ENCODE measurements at places on chromosomes 16 and 17.

- DNase-seq: no peak
Measured at GRCh38 chr16:28884045-28884444, 5.8 kb downstream of the ATP2A1 start.

DNA sequence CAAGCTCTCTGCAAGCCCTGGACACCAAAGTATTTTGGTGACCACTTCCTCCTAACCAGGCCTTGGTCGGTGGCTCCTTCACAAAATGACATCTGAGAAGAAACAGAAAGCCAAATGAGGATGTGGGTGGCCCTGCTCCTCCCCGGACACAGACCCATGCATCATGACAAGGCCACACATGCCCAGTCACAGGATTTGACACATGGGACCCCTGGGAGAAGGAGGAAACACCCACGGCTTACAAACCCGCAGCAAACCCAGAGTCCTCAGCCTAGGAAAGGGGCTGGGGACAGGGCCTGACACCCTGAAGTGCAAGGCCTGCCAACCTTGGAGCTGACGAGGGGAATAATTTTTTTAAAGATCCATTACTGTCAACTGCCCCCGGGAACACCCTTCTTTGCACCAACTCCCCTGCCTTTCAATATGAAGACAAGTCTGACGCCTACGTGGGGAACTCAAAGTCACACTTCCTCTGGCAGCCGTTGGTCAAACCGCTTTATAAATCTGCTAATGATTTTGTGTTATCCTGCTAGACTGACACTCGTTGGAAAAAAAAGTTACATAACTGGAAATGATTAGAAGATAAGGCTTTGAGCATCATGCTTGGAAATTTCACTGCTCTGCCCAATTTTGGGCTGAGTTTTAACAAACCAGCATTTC is 41.3 kb downstream of the GAS7 start:
- no peak for DNase-seq

DNA sequence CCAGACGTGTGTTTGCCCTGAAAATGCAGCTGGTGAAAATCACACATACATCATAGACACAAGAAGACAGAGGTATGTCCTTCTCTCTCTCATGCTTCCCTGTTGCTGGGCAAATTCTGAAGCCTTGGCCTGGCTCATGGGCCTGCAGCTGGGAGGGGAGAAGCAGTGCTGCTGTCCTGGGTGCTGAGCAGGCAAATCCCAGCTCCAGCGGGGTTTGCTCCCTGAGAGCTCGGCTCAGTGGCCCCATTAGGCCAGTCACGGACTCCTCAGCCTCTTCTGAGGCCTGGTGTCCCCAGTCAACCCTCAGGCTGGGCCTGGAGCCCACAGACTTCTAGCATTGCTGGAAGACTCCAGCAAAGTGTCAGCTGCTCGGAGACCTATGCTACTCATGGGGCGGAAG is 11.7 kb downstream of the RHBDL3 start:
- no peak for DNase-seq

- DNase-seq: no peak
Measured at GRCh38 chr17:15947271-15947670, 2.3 kb downstream of the ADORA2B start.

DNA sequence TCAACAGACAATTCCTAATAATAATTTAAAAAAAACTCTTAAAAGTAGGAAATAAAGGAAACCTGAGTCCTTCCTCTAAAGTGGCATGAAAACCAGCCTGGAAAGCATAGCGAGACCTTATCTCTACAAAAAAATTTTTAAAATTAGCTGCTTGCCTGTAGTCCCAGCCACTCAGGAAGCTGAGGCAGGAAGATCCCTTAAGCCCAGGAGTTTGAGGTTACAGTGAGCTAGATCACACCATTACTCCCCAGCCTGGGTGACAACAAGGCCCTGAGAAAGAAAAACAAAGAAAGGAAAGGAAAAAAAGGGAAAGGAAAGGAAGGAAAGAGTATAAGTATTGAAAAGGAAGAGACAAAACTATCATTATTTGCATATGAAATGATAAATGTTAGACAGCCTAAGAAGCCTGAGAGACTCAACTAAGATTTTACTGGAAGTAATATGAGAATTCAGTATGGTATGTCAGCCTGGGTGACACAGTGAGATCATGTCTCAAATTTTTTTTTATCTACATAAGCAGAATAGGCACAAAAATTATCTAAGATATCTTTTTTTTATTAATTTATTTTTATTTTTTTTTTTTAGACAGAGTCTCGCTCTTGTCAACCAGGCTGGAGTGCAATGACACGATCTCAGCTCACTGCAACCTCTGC is 113.0 kb downstream of the GOSR1 start:
- no peak for DNase-seq

DNA sequence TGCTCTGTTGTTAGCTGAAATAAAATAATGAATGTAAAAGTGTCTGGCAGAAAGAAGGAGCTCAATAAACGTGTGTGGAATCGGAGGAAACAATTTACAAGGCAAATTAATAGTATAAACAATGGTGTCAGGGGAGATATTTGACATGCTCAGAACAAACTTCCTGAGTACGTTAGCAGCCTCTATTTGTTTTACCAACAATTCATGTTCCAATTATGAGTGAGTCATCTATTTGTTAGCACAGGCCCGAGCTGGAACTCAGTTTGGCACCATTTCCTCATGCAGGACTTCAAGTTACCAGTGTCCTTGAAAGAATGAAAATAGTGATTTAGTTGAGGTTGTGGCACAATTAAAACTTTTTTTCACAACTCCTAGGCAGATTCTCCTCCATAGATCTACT is 9.1 kb downstream of the ASIC2 start:
- DNase-seq: no peak

GRCh38 chr17:66740226-66740625 is 94.7 kb upstream of the CACNG5 start:
- no peak for DNase-seq

Data from activated naive CD4-positive, alpha-beta T cell treated with anti-CD3 and anti-CD28 coated beads for 36 hours (primary cell).